NCI-H1105 treated with DMSO at 0.1 percent for 48 hours (cell line): ENCODE measurements at places on chromosomes 1 and 21.

DNA sequence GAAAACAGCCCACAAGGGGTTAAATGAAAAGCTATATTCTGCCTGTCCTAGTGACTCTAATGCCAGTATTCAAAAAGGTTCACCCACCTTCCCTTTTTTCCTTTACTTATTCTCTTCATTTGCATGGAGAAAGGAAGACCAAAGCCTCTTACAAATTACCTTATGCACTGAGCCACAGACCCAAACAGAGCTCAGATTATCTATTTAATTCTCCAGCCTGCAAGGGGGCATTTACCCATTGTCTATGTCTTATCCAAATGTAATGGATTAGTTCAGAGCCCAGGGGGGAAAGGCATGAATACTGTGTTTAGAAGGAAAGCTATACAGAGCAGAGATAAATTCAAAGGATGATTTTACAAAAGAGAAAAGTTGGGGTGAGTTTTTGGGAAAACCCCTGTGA, 388.5 kb downstream of the OMA1 start:
- no peak for DNase-seq

GRCh38 chr1:93519199-93519829, 71.4 kb downstream of the FNBP1L start:
- no peak for DNase-seq

- no peak for DNase-seq
These were observed 119.5 kb downstream of the GLIS1 start for GRCh38 chr1:53619367-53620060.

DNA sequence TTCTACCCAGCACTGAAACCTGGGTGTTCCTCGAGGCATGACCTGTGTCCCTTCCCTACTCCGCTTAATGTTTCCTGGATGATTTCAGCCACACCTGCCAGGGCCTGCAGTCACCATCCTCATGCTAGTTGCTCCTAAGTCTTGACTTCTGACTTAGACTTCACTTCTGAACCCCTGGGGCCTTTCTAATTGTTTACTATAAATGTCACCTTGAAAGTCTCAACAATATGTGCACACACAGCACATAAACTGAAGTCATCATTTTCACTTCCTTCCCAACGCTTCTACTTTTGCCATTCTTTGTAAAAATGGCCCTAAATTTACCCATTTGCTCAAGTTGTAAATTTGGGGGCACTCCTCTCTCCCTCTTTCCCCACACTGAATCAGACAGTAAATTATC, 141.1 kb downstream of the DYRK1A start:
- no peak for DNase-seq

DNA sequence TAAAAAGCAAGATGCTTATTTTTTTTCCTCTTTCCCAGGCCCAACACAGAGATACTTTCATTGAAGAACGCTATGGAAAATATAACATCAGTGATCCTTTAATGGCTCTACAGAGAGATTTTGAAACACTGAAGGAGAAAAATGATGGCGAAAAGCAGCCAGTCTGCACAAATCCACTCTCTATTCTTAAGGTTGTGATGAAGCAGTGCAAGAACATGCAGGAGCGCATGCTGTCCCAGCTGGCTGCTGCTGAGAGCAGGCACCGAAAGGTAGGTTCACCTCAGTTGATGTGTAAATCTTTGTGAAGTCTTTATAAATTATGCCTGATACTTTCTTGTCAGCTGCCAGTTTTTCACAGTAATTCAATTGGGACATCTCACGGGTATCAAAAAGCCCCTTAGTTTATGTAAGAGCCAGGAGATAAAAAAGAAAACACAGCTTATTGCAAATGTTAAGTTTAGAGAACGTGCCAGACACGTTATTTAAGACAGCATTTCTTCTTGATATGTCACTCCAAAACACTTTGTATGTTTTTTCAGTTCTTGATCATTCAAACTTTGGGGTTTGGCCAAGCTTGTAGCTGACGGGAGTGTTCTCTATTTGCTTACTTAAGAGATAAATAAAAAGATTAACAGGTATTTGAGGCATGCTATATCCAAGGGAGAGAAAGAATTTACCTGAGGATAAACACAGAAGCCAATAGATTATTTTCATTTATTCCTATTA, 53.1 kb downstream of the CTTNBP2NL start:
- DNase-seq: no peak

DNA sequence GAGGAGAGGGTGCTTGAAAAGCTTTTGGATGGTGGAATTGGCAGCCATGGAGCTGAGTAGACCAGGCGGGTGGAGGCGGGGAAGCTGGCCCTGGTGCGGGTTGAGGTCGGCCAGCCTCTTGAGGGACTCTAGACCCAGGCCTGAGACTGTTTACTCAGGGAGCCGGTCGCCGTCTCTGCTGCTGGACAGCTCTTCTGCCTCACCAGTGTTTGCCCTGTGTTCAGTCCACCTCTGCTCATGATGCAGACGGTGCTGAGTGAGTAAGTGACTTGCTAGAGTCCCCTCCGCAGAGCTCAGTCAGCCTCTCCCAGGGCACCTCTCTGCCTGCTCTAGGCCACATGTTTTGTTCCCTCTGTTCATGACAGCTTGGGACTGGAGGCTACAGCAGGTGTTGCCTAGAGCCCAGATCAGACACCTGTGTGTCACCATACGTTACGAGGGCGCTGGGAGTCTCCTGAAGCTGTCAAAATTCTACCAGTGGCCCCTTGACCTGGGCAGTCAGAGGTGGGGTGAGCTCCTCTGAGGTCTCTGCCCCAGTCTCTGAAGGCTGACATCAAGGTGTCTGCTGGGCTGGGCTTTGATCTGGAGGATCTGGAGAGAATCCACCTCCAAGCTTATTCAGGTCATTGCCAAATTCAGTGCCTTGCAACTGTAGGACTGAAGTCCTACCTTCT, 73.5 kb upstream of the WNT4 start:
- no peak for DNase-seq

GRCh38 chr21:38170283-38170682, 86.5 kb upstream of the KCNJ15 start:
- DNase-seq: no peak

GRCh38 chr1:229886636-229887035, 180.4 kb upstream of the GALNT2 start:
- DNase-seq: no peak

DNA sequence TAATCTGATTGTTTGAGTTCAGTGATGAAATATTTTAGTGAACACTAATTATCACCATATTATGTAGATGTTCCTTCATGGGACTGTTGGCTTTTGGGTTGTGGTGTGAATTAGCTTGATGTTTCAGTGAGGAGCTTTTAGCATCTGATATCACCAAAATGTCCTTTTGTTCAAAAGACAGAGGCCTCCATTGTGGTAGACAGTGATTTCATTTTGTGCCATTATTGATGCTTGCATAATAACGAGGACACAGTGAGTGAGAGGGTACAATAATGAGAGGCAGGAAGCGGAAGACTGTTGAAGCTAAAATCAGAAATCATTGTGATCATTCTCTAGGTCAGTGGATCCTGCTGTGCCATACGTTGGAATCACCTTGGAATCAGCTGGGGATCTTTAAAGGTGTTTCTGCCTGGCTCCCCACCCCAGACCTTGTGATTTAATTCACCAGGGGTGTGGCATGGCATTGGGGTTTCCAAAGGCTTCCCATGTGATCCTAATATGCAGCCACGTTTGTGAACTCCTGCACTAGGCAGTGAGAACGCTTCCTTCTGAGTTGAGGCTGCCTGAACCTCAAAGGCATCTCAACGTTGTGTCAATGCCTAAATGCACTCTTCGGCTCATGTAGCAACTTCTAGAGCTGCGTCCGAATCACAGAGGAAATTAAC, 82.1 kb upstream of the KIF1B start:
- DNase-seq: no peak

DNA sequence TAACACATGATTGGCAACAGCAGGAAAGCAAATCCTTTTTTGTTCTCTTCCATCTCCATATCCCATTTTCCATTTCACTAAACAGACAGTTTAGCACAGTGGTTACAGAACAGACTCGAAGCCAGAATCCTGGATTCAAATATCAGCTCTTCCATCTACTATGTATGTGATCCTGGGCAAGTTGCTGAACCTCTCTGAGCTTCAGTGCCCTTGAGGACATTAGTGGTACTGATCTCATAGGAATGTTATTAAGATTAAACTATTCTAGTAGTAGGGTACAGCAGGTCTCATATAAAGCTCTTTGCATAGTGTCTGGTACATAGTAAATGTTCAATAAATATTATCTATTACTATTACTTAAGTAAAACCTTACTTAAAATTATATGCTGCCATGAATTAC, 13.8 kb upstream of the HHIPL2 start:
- no peak for DNase-seq

GRCh38 chr1:7298145-7298544, 473.0 kb upstream of the VAMP3 start:
- DNase-seq: no peak

- DNase-seq: no peak
These were observed 8.2 kb downstream of the LPAR3 start for GRCh38 chr1:84884671-84885389.

GRCh38 chr1:40884055-40884795, 22.1 kb upstream of the CITED4 start:
- no peak for DNase-seq

DNA sequence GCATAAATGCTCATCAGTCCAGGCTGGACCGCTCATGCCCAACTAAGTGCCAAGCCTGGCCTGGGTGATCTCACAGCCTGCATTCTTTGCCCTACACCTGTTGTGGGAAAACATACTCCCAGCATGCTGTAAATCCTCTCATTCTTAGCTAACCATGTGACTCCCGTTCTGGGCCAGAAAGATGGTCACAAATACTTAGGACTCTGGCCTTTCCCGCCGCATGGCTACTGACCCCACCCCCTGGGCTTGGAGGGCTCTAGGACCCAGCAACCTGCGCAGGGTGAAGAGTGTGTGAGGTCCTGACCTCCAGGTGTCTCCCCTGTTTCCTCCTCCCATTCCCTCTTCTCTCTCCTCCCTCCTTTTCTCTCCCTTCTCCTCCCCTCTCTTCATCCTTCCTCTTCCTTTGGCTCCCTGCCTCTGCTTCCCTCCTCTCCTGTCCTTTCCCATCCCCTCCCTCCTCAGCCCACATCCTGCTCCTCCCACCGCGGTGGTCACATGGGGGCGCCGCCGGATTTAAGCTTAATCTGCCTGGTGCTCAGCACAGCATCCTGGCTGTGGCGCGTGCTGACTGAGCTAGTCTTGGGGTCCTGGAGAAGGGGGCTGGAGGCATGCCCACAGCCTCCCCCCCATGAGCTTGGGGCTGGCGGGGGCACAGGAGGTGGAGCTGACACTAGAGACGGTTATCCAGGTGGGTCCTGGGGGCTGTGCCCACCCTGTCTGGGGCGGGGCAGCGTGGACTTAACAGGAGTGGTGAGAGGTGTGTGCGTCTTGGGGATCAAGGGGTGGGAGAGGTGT, at the start of gene CROCC:
Gene CROCC, plus strand, starts transcription at position 541 of the 795 bp plus-strand sequence. Its CDS starts 88 bp downstream, at position 629.
- DNase-seq: no peak

GRCh38 chr1:247373721-247374141, 42.1 kb upstream of the ZNF496 start:
- DNase-seq: no peak

DNA sequence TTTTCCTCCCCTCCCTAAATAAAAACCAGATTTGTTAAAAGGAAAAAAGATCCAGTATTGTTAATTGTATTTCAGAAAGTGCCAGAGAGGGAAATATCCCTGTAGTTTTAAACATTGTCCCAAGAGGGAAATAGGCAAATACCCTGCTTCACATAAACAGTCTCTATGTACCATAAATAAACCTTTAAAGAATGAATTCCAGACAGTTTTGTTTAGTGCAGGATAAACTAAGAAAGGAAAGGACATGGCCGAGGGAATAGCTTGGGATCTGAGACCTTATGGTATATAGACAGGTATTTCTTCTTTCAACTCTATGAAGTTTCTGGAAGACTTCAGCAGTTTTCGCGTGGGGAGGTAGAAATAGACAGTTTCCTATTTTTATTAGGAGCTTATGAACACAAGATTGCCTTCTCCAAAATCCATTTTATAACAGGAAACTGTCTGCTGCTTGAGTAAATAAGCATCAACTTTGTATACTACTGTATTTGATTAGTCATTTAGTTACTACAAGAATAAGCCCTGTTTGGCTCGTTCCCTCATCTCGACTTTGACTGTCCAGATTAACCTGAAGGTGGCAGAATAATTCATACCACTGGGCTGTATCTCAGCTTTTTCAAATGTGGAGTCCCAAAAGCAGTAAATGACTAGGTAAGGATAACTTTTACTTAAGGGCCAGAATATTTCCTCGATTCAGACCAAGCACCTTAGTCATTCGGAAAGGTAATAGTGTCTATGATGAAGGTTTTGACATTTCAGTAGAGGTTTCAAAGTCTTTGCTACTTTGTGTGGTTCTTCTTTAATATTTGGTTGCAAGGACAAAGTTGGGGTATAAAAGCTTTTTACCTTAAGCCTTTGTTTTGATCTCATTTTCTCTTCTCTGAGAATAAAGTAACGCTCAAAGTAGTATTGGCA, 177.5 kb downstream of the VPS13D start:
- DNase-seq: no peak

- DNase-seq: no peak
These were observed 17.0 kb upstream of the GPR37L1 start for GRCh38 chr1:202105571-202106339.

DNA sequence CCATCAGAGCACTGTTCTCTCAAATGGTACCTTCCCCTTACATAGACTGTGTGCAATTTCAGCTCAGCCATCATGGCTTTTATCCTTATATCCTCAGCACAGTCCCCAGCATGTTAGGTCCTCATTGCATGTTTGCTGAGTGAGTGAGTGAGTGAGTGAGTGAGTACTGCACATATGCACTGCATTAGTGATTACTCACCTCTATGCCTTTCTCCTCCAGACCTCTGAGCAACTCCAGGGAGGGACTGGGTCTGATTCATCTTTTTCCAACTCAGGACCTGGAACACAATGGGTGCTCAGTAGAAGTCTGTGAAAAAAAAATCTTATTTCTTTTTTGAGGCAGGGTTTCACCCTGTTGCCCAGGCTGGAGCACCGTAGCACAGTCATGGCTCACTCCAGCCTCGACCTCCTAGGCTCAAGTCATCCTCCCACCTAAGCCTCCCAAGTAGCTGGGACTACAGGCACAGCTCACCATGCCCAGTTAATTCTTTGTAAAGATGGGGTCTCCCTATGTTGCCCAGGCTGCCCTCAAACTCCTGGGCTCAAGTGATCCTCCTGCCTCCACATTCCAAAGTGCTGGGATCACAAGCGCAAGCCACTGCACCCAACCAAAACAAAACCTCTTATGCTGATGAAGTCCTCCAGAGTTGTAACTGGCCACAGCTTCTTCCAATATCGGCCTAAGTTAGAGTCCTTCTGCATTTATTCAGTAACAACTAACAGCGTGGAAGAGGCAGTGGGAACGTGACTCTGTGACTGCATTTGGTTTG, 23.7 kb downstream of the RNU5D-1 start:
- DNase-seq: no peak

- DNase-seq: no peak
These were observed 3.0 kb downstream of the ADPRS start for GRCh38 chr1:36091698-36092097.
